ENCODE measurements at places on chromosomes 3 and 15.

GRCh38 chr3:99471353-99472323 is 166.8 kb upstream of the COL8A1 start:
- no peak for DNase-seq

DNA sequence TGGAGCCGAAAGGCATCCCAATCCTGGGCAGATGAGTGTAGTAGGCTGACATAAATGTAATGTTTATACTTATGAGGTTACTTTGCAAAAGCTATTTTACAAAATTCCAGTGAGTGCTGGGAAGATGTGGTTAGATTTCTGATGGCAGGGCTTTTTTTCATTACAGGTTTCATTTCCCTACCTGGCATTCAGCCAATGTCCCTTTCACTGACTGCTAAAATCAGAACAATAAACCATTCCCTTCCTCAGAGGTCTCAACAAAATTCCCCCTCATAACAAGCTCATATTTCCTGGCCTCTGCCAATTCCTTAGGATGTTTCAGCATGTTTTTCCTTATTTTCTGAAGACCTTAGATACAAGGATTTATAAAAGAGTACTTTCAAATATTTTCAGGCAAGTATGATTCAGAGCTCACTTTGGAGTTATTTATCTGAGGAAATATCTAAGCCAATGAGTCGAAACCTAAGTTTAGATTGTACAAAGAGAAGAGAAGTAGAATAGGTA is 40.9 kb upstream of the CCDC80 start:
- DNase-seq, result no peak

- DNase-seq, result no peak
These were observed 38.2 kb downstream of the SNX4 start for GRCh38 chr3:125481786-125482185.

GRCh38 chr15:65211482-65211982 is 259 bp upstream of the CILP start:
- no peak for DNase-seq

DNA sequence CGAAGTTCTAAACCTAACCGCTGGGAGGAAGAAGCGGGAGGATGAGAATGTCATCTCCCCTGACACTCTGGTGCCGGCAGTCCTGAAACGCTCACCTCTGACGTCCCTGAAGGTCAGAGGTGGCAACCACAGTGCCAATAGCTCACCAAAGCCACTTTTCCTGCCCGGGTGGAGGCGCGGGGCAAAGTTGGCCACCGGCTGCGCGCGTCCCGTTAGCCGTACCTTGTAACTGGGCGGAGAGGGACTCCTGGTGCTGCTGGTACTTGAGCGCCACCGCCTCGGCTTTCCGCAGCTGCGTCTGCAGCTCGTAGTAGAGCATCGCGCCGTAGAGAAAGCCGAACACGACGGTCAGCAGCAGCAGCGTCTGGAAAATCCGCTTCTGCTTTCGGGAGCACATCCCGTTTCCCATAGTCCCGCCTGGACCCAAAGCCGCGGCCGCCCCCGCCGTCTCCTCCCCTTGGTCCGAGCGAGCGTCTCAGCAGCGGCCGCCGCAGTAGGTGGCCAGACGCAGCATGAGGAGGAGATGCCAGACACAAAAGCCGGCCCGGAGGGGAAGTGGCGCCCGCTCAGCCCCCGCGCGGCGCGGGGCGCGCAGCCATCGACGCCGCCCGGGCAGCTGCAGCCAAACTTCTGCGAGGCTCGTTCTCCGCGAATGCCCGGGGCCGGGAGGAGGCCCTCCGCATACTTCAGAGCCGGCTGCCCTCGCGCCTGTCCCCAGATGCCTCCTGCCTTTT is 680 bp downstream of the GOLIM4 start:
- DNase-seq, result no peak

DNA sequence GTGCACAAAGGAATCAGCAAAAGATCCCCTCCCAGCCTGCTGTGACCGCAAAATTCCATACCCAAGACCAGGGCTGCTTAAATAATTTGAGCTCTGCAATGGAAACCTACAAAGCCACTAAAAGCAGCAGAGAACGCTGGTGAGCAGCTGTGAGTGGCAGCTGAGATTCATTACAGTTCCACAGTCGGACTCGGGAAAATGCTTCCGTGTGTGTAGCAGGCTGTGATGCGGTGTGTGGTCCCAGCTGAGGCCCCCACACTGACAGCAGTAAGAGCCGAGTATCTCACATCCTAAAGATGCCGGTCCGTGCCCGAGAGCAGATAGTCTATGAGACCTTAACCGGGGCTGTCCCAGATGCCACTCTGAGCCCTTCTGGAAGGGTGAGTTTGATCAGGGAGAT is 37.4 kb downstream of the TM2D3 start:
- DNase-seq, result no peak

- no peak for DNase-seq
These were observed 95.4 kb downstream of the PCSK6 start for GRCh38 chr15:101394056-101394630.

GRCh38 chr15:59685737-59686297 is 3.3 kb downstream of the BNIP2 start:
- no peak for DNase-seq
